ENCODE measurements at places on chromosomes 4 and X.
A peak's percentile ranks its signal among the peaks of the same experiment; 100 is the strongest.

GRCh38 chr4:3308691-3309090 is 15.9 kb downstream of the RGS12 start:
- no peak for DNase-seq

- peak; percentile 52 for DNase-seq
These were observed 153.0 kb downstream of the DCLK2 start for GRCh38 chr4:150231107-150231770.

GRCh38 chrX:68830419-68831404 is 1.9 kb downstream of the EFNB1 start:
- no peak for DNase-seq

DNA sequence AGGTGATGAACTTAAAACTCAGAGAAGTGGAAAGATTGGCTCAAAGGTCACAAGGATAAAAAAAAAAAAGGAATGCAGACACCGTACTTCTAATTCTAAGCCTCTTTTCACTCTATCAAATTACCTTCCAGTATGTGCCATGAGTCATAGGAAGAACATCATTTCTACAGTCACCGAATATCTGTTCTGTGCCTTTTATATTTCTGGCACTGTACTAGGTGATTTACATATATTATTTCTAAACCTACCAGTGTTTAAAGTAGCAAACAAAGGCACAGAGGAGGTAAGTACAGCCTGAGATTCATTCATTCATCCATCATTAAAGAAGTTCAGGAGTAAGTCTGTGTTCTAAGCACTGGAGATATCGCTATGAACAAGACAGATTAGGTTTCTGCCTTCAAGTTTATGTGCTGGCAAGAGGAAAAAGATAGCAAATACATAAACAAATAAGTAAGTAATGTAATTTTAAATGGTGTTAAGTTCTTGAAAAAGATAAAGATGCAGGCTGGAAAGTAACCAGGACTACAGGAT is 65.3 kb downstream of the PALLD start:
- peak; percentile 40 for DNase-seq

DNA sequence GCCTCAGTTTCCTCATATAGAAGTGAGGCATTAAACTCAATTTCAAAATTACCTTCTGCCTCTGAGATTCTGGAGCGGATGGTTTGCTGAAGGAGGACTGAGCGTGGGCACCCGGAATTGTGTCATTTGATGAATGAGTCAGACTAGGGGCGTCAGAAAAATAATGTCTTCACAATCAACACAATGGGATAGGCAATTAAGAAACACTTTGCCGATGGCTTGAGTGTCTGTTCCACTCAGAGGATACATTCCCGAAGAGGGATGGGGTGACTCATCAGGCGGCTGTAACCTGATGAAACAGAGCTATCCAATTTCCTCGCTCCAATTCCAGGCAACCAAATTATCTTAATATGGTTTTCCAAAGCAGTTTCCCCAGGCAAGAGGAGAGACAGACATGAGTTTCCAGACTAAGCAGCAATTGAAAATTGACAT is 1.2 kb upstream of the CHRNA9 start:
- DNase-seq: peak; percentile 78

DNA sequence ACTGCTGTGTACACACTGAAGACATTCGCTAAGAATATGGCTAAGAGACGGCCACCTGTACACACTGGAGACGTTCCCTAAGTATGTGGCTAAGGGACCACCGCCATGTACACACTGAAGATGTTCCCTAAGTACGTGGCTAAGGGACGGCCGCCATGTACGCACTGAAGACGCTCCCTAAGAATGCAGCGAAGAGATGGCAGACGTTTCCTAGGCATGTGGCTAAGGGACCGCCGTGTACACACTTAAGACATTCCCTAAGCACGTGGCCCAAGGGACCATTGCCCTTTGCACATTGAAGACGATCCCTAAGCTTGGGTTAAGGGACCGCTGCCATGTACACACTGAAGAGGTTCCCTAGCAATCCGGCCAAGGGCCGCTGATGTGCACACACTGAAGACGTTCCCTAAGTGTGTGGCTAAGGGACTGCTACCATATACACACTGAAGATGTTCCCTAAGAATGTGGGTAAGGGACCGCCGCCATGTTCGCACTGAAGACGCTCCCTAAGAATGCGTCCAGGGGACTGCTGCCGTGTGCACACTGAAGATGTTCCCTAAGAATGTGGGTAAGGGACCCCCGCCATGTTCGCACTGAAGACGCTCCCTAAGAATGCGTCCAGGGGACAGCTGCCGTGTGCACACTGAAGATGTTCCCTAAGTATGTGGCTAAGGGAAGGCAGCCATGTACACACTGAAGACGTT is 36.7 kb downstream of the DHRSX start:
- DNase-seq: peak; percentile 14

DNA sequence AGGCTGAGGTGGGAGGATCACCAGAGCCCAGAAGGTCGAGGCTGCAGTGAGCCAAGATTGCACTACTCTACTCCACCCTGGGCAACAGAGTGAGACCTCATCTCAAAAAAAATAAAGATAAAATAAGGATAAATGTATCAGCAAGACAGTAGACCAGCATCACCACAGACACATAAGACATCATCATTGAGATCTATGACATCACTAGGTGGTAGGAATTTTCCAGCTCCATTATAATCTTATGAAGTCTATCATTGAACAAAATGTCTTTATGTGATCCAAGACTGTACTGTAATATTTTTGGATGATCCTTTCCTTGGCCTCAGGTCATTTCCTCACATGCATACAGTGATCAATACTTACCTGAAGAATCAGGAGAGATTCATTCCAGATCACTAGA is 8.3 kb upstream of the FAM200B start:
- DNase-seq: no peak

DNA sequence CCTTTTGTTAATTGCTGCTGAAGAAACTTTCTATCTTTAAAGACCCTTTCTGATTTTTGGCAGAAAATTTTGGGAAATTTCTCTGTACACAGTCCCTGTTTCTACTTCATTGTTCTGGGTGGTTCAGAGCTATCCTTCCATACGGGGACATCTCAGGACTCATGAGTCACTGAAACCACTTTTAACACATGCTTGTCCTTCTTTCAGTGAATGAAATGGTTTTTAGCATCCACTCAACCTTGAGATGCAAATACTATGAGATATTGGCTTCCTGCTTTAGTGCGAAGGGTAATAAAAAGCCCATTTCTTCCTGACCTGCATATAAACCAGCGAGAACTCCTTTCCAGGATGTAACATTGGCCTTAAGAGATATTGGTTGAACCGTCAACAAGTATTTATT is 158.0 kb downstream of the REPS2 start:
- no peak for DNase-seq

GRCh38 chr4:85406185-85406584 is 68.8 kb upstream of the ARHGAP24 start:
- DNase-seq: no peak

DNA sequence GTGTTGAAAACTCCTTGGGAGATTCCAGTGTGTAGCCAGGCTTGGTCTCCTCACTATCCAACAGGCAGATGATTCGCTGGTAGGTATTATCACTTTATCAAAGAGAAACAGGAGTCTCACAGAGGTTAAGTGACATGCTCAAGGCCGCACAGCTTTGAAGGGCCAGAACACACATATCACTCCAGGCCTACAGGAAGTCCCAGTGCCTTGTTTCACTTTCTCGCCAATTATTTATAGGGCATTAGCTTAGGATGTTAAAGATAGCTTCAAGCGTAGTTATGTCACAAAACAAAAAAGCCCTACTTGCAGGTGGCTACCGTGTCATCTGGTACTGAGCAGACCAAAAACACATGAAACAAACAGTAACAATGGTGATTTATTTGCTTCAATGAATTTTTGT is 13.2 kb downstream of the ATP8A1 start:
- DNase-seq: no peak

DNA sequence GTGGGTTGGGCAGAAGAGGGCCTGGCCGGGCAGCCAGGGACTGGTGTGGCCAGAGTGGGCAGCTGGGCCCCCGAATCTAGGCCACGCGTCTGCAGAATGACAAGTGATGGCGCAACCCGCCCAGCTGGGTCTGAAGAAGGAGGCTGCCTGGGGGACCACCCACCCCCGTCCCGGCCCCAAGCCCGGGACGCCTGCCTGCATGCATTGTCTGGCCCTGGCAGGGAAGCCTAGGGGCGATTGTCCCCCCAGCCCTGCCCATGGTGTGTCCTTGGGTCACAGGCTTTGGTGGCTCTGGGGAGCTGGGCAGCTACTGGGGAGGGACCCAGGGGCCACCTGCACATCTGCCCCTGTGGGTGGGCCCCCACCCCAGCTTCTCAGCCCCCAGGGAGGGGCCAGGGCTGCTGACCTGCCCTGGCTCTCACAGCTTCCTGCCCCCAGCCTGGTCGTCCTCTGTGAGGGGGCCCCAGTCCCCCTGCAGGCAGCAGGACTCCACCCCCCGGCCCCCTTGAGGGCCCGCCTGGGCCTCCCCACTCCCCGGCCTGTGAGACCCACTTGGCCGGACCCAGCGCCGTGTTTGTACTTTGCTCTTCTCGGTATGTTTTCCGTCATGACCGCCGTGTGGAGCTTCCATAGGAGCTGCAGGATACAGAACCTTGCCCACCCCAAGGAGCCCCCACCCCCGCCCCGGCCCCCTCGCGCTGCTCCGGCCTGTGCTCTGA is 4.9 kb downstream of the FGFR3 start:
- DNase-seq: no peak

DNA sequence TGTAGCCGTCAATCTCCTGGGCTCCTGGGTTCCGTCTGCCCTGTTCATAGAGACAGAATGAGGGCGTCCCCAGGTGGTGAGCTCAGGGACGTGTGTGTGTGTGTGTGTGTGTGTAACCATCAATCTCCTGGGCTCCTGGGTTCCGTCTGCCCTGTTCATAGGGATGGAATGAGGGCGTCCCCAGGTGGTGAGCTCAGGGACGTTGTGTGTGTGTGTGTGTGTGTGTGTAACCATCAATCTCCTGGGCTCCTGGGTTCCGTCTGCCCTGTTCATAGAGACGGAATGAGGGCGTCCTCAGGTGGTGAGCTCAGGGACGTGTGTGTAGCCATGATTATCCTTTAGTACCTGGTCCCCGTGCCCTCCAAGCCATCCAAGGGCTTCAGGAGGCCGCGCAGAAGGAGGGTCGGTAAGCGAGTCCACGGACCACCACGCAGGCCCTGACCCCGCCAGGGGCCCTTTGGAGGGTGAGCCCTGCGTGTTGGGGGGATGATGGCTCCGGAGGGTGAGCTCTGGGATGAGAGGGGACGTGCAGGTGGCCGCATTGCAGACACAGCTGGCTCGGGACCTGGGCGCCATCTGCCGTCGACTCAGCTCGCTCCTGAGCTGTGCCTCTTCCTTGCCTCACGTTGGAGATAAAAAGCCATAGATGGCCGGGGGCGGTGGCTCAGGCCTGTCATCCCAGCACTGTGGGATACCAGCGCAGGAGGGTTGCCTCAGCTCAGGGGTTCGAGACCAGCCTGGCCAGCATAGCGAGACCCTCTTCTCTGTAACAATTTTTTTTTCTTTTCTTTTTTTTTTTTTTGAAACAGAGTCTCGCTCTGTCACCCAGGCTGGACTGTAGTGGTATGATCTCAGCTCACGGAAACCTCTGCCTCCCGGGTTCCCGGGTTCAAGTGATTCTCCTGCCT is 5.4 kb upstream of the GTPBP6 start:
- no peak for DNase-seq

GRCh38 chrX:24494647-24495075 is 29.6 kb downstream of the PDK3 start:
- no peak for DNase-seq

DNA sequence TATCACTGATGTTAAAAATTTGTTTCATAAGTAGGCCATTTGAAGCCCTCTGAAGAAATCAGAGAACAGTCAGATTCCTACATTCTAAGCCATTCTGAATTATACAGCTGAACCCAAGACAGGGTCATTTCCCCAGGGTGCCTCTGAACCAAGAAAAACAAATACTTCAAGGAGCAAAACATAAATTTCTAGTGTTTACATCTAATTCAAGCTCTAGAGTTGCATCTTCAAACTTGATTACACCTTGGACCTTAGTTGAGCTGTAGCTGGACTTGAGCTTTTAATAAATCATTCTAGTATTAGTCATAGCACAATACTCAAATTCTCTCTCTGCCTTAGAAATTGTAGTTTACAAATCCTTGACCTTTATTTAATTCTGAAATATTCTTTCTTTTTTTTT is 87.6 kb upstream of the IL15 start:
- DNase-seq: peak; percentile 1

- DNase-seq: peak; percentile 25
These were observed 42.9 kb downstream of the NDST3 start for GRCh38 chr4:118076958-118077766.

GRCh38 chr4:72631296-72631695 is 62.3 kb upstream of the ADAMTS3 start:
- no peak for DNase-seq

- no peak for DNase-seq
These were observed 109.9 kb upstream of the FAM47C start for GRCh38 chrX:36898301-36898700.

DNA sequence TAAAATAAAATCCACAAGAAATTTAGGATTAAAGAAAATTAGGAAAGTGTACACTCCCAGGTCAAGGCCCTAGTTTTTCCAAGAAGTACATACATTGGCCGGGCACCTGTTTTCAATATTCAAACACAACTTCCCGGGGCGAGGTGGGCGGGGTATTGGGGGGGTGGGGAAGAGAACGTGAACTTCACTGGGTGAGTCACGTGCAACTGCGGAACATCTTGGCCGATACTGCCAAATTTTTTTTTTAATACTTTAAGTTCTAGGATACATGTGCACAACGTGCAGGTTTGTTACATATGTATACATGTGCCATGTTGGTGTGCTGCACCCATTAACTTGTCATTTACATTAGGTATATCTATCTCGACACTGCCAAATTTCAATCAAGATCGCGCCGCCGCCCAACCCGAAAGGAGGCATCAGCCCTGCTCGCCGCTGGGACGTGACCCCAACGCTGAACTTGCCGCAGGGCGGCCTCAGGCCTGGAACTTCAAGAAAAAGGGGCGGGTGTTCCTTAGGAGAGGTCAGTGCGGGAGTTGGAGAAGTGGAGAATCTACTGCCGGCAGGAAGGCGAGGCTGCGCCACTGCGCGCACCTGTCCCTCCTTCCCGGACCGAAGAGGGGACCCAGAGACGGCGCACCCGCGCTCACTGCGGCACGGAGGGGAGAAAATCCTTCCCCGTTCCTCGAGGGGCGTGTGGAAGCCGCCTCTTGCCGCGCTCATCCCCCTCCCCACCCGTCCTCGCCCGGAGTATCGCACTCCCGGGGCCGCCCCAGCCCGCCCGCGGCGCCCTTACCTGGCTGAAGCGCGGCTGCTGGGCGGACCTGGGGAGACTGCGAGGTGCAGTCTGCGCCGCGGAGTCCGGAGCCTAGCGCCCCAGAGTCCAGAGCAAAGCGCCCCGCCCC is at the start of gene TEC:
TEC (minus strand) TSS at position 883 of the 905 bp plus-strand sequence. CDS start 41,224 bp downstream, outside the sequence.
- DNase-seq: peak; percentile 28

- DNase-seq: no peak
These were observed 13.8 kb downstream of the PGRMC1 start for GRCh38 chrX:119249891-119250290.

DNA sequence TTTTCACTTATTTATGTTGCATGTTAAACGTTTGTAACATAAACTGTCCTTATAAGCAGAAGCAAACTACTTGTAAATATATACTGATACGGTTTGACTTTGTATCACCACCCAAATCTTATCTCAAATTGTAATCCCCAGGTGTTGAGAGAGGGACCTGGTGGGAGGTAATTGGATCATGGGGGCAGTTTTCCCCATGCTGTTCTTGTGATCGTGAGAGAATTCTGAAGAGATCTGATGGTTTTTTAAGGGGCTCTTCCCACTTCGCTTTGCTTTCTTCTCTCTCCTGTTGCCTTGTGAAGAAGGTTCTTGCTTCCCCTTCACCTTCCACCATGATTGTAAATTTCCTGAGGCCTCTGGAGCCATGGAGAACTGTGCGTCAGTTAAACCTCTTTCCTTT is 87.1 kb upstream of the MAPK10 start:
- no peak for DNase-seq
